ENCODE measurements at places on chromosomes 1 and 21. TPM values are rescaled to one million over a fixed set of nuclear protein-coding genes. Genes with fewer than 3 reads are reported as not detected.

The TP73 gene
- 0.62 TPM for total RNA-seq

The TMEM269 gene
- total RNA-seq: 0.48 TPM

The LIPI gene
- total RNA-seq: not detected

The MYCL gene
- not detected for total RNA-seq

The PLPPR4 gene
- not detected for total RNA-seq

The LCE2C gene
- not detected for total RNA-seq
